ENCODE measurements at places on chromosomes 4 and X.

GRCh38 chr4:952881-953573 lies 20.3 kb downstream of the DGKQ start:
- no peak for DNase-seq

GRCh38 chr4:87069037-87069742 lies 134.4 kb downstream of the AFF1 start:
- no peak for DNase-seq

- DNase-seq = no peak
Observed at GRCh38 chr4:163378661-163379060, 35.0 kb downstream of the NPY5R start.

- peak; percentile 81 for DNase-seq
Observed at GRCh38 chr4:76147454-76148141, 599 bp downstream of the NUP54 start.

GRCh38 chrX:69503228-69503781 lies 821 bp upstream of the NALF2 start:
- DNase-seq = no peak

- DNase-seq = no peak
Observed at GRCh38 chr4:101019941-101020401, 327.4 kb downstream of the PPP3CA start.

DNA sequence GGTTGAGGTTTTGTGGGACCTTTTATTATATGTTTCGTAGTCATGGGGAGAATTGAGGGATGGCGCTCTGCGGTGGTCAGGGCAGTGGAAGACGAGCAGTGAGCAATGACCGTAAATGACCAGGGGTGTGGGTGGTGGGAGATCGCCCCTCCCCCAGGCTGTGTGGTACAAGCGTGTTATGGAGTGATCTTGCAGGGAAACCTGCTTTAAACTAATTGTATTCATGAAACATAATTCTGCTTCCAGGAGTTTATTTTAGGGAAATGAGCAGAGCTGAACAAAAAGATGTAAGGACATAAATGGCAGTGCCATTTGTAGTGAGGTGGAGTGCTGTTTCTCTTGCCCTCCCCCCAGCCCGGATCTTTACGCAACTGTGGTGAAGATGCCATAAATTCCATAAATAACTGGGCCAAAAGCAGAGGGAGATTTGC lies 20.2 kb downstream of the GYG2 start:
- peak; percentile 80 for DNase-seq

DNA sequence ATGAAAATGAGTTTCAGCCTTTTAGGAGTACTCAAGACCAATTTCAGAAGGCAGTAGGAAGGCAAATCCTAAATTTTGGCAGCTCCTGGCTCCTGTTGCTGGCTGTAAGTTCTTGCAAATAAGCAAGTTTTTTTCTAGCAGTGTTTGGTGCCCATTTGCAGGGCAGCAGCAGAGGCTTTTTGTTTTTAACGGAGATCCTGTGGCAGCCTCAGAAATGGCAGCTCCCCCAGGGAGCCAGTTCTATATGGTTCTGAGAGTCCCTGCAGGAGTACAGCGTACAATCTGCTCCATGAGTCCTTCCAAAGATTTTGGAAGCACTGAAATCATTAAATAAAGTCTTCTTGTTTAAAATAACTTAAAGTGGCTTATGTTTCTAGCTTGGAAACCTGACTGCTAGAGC lies 171.9 kb downstream of the NDST4 start:
- no peak for DNase-seq

- DNase-seq = no peak
Observed at GRCh38 chr4:26284536-26284935, 36.3 kb upstream of the RBPJ start.

DNA sequence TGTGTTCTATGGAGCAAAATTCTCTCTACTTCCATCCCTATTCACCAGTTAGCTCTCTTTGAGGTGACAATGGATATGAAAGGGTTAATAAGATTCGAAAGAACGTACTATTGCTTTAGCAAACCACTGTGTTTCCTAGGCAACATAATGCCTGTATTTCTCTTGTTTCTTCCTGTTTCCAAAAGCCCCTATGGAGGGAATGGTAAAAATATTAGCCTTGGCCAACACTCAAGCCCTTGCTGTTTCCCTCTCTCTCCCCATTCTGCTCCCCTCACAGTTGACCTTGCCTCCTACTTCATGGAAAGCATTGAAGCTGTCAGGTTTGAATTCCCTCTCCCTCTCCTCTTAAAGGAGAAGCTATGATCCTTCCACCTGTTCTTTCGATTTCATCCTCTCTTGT lies 9.6 kb upstream of the PGRMC1 start:
- DNase-seq = peak; percentile 10

DNA sequence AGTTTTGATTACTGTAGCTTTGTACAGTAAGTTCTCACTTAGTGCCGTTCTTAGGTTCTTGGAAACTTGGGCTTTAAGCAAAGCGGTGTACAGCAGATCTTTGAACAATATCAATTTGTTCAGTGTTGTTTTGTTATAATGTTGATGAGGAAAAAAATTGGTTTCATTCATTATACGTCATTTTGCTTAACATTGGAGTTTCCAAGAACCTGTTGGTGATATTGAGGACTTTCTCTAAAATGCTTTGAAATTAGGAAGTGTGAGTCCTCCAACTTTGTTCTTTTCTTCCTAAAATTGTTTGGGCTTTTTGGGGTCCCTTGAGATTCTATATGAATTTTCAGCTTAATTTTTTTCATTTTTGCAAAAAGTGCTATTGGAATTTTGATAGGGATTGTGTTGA lies 49.1 kb downstream of the STAG2 start:
- DNase-seq = no peak

DNA sequence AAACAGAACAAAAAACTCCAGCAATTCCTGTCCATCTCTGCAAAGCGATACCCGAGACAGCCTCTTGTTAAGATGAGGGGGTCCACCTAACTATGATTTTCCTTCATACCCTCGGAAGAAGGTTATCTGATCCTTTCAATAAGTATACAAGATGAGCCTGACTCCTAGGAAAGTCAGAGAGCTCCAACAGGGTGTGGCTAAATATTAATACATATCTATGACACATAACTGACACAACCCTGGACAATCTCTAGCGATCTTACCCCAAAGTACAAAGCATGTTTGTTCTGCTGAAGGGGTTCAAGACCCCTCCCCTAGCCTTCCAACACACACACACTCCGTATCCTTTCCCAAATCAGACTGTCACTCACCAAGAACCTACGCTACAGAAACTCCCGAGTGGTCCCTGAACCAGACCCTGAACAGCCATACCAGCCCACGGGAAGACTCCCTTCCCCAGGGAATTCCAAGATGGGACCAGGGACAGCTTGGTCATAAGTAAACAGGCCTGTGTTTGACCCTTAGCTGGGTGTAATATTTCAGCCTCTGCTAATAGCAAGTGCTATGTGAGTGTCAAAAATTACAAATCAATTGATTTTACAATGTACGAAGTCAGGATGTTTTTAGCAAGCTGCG lies 110.3 kb downstream of the PRKX start:
- no peak for DNase-seq

- peak; percentile 66 for DNase-seq
Observed at GRCh38 chr4:56134266-56134665, 185.5 kb downstream of the CEP135 start.

GRCh38 chr4:108118505-108118904 lies 50.2 kb downstream of the LEF1 start:
- DNase-seq = no peak

- DNase-seq = no peak
Observed at GRCh38 chrX:116449156-116449555, 12.8 kb downstream of the SLC6A14 start.

DNA sequence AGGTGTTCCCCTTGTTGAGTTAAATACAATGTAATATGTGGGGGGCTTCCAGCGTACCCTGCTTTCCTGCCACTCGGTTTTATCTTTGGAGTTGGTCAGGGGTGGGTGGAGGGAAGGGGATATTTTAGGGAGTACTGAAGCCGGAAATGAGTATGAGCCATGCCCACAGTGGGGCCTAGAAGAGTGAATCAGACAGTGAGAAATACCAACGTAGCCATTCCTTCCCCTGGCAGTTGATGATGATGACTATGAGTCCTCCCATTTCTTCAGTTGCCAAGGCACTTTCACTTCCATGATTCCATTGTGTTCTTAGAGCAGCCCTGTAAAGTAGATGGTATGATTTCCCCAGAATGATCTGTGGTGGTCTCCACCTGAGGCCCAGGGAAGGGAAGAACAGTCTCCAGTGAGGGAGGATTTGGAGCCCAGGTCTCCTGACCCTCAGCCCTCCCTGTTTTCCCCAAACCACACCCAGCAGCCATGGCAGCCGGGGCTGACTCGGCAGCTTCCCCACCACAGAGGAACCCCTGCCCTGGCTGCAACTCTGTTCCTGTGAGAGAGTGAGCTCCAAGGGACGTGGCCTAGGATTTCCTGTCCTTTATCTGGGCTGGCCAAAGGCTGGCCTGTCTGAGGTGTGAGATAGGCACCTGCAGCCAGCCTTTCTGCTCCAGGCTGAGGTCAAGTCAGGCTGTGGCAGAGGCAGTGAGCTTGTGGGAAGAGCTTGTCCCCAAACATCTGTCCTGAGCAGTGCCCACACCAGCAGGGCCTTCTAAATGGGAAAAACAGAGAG lies 52.7 kb downstream of the STARD8 start:
- peak; percentile 63 for DNase-seq

GRCh38 chrX:21738950-21739287 lies 19.0 kb downstream of the SMPX start:
- DNase-seq = no peak

GRCh38 chrX:38192007-38192810 lies 28.5 kb downstream of the SRPX start:
- peak; percentile 33 for DNase-seq

- DNase-seq = peak; percentile 53
Observed at GRCh38 chr4:121070696-121071639, 1.4 kb downstream of the NDNF start.

DNA sequence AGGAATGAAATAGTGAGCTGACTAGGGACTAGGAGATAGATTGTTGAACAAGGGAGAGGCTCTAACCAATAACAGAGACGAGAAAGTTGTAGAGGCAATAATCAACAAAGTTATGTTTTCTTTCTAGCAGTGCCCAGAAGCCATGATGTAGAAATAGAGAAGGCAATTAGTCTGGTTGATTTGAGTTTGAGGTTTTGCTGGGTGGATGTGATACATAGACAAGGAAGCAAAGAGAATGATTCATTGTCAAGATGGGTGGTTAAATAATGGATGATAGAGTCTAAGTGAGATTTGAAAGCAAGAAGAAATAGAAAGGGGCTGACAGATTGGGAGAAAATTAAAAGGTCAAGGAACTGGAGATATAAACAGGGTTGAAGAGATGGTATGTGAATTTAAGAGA lies 11.2 kb downstream of the RBM41 start:
- no peak for DNase-seq

- DNase-seq = no peak
Observed at GRCh38 chr4:41534404-41534803, 3.6 kb upstream of the LIMCH1 start.

GRCh38 chrX:121579016-121579760 lies 531.8 kb downstream of the GLUD2 start:
- DNase-seq = peak; percentile 5

DNA sequence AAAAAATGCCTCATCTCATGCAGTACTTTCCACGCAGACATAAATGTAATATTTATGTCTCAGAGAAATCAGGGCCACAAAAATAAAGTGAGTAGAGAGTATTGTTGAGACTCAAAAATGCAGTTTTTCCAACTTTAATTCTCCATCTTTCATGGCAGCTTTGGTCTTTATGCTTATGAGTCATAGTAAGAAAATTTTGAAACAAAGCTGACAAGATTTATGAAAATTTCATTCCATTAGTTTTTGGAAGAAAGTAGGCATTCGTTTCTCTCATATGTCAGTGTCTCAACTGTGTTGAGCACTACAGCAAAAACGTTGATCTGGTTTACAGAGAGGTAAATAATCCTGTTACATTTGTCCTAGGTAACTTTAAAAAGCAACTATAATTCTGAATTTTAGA lies 656.8 kb downstream of the IQCM start:
- DNase-seq = peak; percentile 53

GRCh38 chr4:108590776-108591175 lies 29.6 kb upstream of the RPL34 start:
- DNase-seq = no peak

- DNase-seq = peak; percentile 65
Observed at GRCh38 chr4:156472624-156473023, 499.0 kb downstream of the PDGFC start.

DNA sequence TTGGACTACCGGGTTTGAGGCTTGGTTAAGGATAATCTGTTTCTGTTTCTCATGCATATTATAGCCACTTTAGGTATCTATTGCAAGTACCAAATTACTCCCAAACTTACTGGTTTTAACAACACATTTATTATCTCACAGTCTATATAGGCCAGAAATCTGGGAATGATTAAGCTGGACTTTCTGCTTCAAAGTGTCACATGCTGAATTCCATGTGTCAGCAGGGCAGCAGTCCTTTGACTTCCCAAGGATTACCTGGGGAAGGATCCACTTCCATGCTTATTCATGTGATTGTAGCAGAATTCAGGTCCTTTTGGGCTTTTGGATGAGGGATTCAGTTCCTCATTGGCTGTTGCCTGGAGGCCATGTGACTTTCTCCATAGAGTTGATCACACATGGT lies 349.0 kb upstream of the TRAM1L1 start:
- DNase-seq = no peak

GRCh38 chr4:185839194-185839712 lies 27.3 kb upstream of the SORBS2 start:
- peak; percentile 96 for DNase-seq

DNA sequence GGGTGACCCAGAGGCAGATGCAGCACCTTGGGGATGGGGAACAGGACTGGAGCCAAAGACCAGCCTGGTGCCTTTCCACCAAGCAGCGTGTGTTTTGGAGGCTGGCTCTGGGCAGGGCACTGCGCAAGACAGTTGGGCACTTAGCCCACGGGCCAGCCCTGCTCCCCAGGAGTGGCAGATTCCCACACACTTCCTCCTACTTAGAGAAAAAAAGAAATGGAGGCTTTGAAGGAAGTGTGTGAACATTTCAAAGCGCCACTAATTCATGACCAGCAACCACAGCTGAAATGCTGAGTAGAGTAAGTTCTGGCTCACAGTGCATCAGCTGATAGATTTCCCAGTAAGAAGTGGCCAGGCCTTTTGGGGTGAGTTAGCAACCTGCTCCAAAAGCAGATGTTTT lies 54.9 kb upstream of the LGI2 start:
- DNase-seq = no peak

GRCh38 chrX:136203951-136204350 lies 47.2 kb downstream of the MAP7D3 start:
- DNase-seq = no peak

- peak; percentile 77 for DNase-seq
Observed at GRCh38 chr4:54281054-54281766, 52.1 kb downstream of the PDGFRA start.

GRCh38 chr4:159107203-159107925 lies 4.5 kb downstream of the RAPGEF2 start:
- peak; percentile 25 for DNase-seq

- no peak for DNase-seq
Observed at GRCh38 chr4:184433258-184433892, 41.0 kb downstream of the IRF2 start.

GRCh38 chr4:40057586-40058091 lies 989 bp downstream of the N4BP2 start:
- peak; percentile 95 for DNase-seq

- DNase-seq = no peak
Observed at GRCh38 chrX:131826572-131826971, 196.5 kb upstream of the STK26 start.

All from fibroblast of skin of right biceps (primary cell).